Fibroblast of skin of left quadriceps (primary cell): ENCODE measurements at places on chromosomes 16 and 17.

DNA sequence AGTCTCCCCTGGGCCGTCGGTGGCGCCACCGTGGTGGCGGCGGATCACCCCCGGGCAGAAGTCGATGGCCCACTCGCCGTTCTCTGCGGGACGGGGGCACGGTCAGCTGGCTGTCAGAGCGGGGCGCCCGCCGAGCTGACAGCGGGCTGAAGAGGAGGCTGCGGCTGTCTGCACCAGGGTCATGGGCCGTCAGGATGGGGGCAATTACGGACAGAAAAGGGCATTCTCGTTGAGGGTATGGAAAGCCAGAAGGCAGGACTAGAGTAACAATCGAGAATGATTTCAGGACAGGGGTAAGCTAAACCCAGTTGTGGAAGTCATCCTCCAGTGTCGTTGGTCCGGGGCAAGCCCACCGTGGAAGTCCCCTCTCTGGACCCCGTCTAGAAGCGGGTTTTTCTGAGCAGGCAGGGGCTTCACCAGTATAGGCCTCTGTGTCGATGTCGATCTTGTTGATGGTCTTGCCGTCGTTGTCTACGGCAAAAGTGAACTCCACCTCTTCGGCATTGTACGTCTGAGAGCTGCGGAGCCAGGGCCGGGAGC is 1.7 kb downstream of the CHRNE start:
- DNase-seq = no peak

DNA sequence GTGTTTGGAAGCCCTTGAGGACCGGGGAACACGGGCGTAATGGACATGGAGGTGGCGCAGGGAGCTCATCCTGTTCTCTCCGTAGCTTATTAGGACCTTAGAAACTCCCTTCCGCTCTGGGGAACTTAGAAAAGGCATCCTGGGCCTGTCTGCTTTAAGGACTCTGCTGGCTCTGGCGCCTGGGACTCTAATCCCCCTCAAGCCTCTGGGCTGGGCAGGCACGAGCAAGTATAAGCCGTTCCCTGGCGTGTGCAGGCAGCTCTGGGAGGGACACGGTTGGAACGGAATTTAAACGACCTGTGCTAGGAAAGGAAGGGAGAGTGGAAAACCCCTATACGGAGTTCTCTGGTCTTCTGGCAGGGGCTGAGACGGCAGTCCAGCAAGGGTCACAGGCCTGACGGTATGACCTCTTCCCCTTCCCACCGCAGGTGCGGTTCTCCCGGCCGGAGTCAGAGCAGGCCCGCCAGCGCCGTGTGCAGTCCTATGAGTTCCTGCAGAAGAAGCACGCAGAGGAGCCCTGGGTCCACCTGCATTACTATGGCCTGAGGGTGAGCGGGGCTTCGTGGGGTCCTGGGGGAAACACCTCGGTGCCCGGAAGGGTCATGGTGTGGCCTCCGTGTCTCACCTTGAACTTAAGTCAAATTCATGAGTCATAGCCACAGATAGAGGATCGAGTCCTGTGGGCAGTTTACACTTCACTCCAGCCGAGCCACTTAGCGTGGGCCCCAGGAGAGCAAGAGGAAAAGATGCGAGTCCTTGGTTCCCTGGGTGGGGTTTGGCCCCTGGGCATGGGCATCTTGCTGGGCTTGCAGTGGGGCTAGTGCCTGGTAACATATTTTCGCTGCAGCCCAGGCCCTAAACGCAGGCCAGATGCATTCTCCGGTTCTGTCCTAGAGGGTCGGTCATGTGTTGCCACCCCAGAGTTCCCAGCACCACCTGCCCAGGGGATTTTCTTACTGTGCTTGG is 17.7 kb downstream of the POLR3E start:
- no peak for DNase-seq

DNA sequence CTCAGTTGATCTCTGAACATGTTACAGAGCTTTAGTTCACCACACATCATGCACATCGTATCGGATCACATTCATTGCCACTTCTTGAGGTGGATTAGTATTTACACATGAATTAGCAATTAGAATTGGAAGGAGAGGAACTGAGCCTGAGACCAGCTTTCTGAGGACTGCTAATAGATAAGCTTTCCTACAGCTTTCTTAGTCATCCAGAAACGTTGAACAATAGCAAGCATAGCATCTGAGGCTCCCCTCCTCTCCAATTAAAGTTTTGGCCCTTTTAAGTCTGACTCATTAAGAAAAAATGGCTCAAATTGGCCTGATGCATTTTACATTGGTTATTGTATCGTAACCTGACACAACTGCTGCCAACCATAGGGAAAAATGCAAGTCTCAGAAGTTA is 1130.4 kb downstream of the CDH8 start:
- DNase-seq = peak; percentile 63

DNA sequence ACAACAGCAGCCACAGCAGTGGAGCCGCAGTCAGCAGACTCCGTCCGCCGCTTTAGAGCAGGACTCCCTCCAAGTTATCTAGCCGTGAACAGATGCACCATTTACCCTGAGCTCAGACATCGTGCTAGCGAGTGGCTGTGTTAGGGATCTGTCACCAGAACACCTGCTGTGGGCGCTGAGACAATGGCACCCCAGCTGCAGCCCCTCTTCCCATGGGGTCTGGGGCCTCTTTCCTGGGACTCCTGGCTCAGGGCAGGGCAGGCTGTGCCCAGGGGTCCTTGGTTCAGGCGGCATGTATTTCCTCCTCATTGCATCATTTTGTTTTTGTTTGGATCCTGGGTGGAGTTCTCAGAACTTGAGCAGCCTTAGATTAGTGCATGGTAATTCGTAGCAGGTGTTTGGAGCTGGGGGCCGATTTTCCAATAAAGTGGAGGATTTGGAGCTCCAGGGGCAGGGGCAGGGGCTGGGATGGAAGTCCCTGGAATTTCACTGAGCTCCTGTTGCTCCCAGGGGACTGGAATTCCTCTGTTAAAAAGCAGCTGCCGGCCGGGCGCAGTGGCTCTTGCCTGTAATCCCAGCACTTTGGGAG is 23.4 kb downstream of the NMRAL1 start:
- DNase-seq = no peak

DNA sequence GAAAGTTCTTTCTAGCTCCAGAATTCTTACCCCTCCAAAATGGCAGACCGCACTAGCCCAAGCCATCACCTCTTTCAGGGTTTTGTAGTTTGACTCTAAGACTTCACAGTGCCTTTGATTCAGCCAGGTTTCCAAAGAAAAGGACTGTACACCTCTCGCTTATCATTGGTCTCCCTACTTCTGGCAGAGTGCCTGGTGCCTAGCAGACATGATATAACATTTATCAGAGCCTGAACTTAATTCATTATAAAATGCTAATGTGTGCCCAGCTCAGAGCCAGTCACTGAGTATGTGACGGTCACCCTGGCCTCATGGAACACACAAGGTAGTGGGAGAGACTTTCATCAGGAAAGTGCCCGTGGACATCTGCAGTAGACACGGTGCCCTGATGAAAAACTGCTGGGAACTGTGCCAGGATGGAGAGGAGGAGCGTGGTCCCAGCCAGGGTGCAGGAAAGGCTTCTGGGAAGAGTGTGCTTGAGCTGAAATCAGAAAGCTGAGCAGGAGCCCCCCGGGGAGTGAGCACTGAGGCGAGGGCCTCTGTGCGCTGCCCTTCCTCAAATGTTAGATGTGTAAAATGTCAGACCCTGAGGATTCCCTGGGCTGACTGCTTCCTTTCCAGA is 34.3 kb upstream of the LGALS9 start:
- no peak for DNase-seq

DNA sequence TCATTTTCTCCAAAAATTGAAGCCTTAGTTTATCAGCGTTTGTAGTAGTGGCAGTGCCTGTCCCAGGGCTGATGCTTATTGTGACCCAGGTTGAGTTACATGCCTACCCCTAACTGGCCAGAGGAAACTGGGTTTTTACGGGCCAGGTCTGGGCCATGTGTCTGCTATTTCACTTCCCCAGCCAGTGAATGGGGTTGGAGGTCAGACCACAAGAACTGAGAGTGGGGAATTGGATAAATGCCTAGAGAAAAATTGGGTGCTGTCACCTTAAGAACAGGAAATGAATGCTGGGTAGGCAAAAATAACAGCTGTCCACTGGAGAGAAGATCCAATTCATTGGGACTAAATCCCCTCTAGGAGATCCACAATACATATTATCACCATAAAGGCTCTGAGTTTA is 5.2 kb downstream of the ADPRM start:
- no peak for DNase-seq

DNA sequence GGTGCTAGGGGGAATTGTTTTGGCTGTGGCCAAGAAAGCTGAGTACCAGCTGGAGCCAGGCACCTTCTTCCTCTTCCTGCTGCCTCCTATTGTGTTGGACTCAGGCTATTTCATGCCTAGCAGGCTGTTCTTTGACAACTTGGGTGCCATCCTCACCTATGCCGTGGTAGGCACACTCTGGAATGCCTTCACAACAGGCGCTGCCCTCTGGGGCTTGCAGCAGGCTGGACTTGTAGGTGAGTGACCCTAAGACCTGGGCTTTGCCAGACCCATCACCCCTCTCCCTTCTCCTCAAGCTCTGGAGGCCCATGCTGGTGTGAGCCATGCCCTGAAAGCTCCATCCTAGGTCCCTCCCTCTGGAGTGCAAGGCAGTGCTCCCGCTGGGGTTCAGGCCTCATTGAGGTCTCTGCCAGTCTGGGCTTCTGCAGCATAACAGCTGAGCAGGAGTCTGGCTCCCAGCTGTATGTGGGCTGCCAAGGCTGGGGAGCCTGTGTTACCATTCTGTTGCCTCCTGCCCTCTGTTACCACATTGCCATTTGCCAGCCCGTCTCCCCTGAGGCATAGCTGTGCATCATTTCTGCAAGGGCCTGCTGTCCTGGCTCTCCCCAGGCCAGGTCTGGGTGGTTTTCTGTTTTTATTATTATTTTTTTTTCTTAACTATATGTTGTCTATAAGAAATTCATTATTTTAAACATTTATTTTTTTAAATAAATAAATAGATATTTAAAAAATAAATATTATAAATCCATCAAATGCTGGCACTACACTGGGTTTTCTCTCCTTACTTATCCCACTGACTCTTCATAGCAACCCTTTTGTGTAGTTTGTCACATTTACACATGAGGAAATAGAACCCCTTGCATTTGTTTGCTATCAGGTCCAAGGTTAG is 4.1 kb downstream of the SLC9A5 start:
- DNase-seq = no peak

DNA sequence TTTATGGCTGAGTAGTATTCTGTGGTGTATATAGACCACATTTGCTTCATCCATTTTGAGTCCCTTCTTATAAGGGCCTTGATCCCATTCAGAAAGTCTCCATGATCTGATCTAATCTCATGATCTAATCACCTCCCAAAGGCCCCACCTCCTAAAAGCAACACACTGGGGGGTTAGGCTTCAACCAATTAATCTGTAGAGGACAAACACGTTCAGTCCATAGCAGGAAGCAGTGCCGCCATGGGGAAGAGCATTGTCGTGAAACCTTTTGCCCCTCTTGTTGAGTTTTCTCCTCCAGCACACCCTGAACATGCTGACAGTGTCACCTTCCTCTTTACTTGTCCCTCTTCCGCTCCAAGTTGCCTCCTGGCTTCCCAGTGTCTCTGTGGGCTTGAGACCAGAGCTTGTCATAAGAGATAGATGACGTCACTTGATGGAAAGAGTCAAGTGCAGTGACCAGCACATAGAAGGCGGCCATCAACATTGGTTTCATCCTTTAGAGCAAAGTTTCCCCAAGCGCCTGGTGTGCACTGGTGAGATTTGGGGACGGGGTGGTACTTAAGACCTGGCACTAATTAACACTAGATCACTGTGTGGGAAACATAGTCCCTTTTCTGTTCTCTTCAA is 74.1 kb downstream of the PRKCB start:
- DNase-seq = no peak

GRCh38 chr16:13906168-13907089 is 13.5 kb upstream of the ERCC4 start:
- DNase-seq = no peak

- DNase-seq = no peak
Observed at GRCh38 chr16:57175896-57176295, 9.9 kb downstream of the PSME3IP1 start.

GRCh38 chr16:3816326-3816725 is 64.2 kb downstream of the CREBBP start:
- no peak for DNase-seq

DNA sequence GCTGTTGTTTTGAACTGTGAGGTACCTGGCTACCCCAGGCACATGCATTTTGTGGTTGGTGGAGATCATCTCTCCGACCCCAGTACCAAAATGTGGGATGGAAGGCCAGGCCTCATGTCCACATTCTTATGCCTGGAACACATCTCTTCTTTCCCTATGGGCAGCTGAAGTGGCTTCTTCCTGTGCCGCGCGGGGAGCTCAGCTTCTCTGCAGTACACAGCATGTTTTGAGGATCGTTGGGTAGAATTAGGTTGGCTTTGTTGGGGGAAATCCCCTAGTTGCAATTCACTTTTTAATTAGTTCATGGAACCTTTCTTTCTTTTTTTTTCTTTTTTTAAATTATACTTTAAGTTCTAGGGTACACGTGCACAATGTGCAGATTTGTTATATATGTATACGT is 242.1 kb downstream of the MSI2 start:
- no peak for DNase-seq
